EL (cell line): ENCODE measurements at places on chromosomes 3 and 15.

DNA sequence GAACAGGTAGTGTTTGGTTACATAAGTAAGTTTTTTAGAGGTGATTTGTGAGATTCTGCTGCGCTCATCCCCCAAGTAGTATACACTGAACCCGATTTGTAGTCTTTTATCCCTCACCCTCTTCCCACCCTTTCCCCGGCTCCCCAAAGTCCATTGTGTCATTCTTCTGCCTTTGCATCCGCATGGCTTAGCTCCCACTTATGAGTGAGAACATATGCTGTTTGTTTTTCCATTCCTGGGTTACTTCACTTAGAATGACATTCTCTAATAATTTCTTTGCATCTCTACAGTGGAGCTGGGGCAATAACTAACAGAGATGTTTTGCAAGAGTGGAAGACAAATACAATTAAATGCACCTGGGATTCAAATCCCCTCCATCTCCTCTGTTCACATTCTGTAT is 93.2 kb downstream of the TP63 start:
- no peak for DNase-seq

- DNase-seq: no peak
Observed at GRCh38 chr3:147354623-147355022, 51.7 kb downstream of the ZIC4 start.

DNA sequence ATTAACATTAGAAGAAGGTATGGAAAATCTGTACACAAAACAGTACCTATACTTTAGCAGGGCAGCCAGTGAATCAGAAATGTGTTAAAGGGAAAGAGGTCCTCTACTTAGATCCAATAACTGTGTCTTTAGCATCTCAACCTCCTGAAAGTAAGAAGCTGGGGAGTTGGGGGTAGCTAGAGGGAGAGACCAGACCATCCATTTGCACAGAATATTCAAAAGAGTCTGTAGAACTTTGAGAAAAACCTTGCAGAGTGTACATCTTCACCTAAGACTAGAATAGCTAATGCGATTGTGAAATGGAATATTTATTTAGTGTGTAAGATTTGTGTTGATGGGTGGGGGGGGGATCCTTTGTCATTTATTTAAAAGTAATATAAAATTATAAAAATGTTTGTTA is 124.8 kb downstream of the RBPMS2 start:
- DNase-seq: no peak

DNA sequence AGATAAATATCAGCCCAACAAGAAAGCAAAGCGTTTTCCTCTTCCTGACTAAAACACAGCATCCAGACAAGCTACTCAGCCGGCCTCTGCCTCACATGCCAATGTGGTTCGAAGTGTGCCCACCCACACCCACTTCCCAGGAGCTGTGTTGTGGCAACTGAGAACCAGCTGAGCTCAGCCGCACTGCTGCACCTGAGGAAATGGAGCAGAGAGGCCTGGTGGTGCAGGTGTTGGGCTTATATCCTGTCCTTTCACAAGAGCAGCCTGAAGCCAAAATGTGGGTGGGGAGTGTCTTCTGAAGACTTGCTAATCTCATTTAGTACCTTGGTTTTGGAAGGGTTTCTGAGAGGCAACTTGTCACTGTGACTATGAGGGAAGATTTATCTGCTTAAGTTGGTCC is 23.0 kb upstream of the RETNLB start:
- no peak for DNase-seq

- DNase-seq: peak; percentile 97
Observed at GRCh38 chr3:8482960-8483665, 18.5 kb upstream of the LMCD1 start.

DNA sequence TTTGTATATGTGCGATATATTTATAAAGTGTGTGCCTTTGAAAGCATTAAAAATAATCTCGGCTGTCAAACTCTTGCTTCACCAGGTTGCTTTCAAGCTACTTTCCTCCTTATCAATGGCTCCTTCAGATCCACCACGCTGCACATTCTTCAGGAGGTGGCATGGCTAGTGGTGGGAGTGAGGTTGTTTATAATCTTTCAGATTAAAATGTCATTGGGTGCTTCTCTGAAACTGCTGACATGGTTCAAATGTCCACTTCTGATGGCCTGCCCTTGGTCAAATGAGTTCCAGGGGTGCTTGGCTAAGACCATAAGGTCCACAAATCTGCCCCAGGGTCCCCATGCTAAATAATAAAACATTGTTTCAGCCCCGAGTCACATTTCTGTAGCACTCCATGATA is 36.7 kb downstream of the ARHGAP31 start:
- no peak for DNase-seq

DNA sequence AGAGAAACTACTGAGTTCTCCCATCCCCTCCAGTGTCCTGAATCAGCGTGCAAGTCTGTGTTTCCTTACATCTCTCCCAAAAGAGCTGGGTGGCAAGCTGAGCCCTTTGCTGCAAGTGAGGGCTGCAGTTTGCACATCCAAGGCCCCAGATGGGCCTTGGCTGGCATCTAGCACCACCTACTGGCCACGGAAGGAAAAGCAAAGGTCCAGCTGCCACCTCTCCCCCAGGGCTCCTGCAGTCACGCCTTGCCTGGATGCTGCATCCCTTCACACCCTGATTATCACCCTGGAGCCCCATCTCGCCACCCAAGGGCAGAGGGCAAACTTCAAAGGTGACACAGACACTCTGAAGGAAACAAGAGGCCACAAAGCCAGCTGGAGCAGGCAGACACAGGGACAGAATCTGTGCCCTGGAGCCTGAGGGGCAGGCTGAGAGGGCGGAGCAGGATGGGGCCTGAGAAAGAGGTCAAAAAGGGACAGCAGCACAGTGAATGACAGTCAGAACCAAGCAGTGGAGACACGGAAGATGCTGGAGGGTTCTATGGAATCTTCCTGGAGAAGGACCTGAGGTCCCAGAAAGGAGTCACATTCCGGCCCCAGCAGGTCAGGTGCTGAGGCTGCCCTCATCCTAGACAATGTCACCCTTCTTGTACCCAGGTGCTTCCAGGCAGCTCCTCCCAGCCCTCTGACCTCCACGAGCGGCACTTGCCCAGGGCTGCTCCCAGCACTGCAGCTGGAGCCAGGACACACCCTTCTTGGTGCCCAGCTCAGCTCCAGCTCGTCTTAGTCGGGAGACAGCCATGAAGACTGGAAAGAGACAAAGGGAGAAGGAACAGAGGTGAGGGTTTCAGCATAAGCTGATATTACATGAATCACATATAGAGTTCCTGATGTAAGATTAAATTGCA is 18.3 kb upstream of the NTRK3 start:
- DNase-seq: peak; percentile 55

GRCh38 chr3:123310741-123311140 is 109.0 kb downstream of the SEC22A start:
- no peak for DNase-seq

- peak; percentile 82 for DNase-seq
Observed at GRCh38 chr3:141530415-141530768, 43.6 kb downstream of the RASA2 start.

GRCh38 chr15:98914626-98915025 is 93.0 kb downstream of the PGPEP1L start:
- DNase-seq: peak; percentile 91

GRCh38 chr3:177618873-177619733 is 421.8 kb upstream of the TBL1XR1 start:
- DNase-seq: peak; percentile 60

- DNase-seq: no peak
Observed at GRCh38 chr3:40617084-40617483, 92.3 kb downstream of the ZNF621 start.

DNA sequence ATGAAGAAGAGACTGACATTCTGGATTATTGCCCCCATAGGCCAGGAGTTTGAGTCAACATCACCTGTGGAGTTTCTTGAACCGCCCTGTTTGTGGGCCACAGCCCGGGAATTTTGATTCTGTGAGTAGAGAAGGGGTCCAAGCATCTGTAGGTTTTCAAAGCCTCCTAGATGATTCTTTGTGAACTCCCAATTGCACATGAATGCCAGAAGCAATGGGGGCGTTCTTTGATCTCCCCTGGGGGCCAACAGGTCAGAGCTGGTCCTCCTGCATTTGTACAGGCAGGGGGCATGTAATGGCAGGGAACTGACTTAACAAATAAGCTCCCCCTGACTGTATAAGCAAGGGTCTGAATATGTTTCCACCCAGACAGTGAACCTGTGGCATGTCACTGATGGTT is 260.3 kb downstream of the SLCO3A1 start:
- no peak for DNase-seq

- no peak for DNase-seq
Observed at GRCh38 chr3:189921770-189922169, 198.9 kb downstream of the P3H2 start.

- DNase-seq: peak; percentile 86
Observed at GRCh38 chr3:129289201-129289921, 10.7 kb downstream of the HMCES start.

- no peak for DNase-seq
Observed at GRCh38 chr3:32245200-32245599, 6.7 kb downstream of the CMTM8 start.

DNA sequence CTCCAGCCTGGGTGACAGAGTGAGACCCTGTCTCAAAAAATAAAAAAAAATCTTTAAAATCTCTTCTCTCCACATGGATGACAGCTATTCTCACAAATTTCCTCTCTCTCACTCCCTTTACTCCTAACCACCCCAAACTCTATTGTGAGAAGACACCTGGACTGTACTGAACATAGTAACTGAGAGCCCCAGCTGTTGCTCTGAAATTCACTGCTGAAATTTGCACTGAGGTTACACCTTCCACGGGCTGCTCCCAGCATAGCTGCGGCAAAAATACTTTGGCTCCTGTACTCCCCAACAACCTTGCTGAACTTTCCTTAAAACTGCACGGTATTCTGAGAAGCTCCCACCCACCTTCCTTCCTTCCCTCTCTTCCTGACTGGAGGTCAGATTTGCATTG is 4.4 kb upstream of the PCCB start:
- no peak for DNase-seq

- no peak for DNase-seq
Observed at GRCh38 chr15:76787273-76787672, 117.9 kb downstream of the SCAPER start.

DNA sequence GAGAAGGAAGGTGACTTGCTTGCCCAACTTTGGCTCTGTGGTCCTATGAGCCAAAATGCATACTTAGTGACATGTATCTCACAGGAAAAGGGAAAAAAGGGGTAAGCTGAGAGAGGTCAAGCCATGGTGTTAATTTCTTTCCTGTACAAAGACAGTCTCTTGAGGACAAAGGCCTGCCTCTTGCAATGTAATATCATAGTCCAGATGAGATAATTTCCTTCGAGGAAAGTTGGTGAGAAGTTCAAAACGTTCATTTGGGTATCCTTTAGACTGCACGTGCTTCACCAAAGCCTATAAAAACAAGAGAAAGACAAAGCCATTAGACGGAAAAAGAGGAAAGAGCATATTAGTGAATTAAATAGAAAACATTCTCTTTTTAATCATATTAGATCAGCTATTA is 18.4 kb upstream of the TM4SF19 start:
- no peak for DNase-seq

DNA sequence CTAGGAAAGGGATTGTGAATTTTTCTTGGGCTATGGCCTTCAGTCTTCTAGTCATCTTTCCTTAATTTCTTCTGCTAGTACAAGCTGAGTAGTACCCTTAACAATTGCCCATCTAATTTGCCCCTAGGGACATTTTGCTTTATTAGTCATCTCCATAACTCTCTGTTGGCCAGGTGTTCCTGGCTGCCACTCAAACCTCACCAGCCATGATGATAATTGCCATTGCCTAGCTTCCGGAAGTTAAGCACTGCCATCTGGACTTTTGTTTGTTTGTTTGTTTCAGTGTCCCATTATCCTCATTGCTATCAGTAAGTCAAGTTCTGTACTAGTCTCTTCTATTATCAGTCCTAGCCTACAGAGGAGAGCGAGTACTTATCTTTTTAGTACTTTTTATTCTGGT is 36.6 kb upstream of the UBL7 start:
- peak; percentile 35 for DNase-seq

- no peak for DNase-seq
Observed at GRCh38 chr15:72998226-72998625, 54.0 kb upstream of the NEO1 start.

GRCh38 chr15:23854203-23854911 is 167.3 kb upstream of the NDN start:
- DNase-seq: no peak

DNA sequence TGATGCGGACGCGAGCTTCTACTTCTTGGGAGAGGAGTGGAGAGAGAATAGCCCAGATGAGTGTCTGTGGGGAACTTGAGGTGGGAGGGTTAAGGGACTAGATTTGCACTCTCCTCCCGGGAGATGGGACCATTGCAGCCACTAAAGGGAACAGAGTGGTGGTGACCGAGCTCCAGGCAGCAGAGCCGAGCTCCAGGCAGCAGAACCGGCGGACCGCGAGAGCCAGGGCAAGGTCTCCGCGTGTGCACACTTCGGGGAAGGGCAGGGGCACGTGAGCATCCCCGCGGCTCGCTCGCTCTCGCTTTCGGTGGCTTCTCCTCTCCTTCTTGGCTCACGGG is 1.1 kb downstream of the IGDCC3 start:
- no peak for DNase-seq

- DNase-seq: no peak
Observed at GRCh38 chr15:65176056-65176455, 9.1 kb downstream of the CLPX start.

DNA sequence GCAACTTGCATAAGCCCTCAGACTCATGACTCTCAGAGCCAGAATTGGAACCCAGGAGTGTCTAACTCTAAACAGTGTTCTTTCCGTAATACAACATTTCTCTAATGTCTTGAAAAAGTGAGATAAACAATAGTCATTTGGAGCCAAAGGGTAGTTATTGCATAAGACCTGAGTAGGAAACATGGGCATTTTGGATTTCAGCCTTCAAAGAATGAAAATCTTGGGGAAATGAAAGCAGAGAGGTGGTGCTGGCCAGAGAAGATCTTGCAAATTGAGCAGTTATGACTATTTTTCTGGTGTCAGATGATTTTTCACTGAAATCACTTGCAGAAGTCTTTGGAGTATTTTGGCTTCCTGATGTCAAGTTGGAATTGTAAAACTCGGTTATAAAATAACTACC is 379.4 kb downstream of the DIPK2A start:
- no peak for DNase-seq

DNA sequence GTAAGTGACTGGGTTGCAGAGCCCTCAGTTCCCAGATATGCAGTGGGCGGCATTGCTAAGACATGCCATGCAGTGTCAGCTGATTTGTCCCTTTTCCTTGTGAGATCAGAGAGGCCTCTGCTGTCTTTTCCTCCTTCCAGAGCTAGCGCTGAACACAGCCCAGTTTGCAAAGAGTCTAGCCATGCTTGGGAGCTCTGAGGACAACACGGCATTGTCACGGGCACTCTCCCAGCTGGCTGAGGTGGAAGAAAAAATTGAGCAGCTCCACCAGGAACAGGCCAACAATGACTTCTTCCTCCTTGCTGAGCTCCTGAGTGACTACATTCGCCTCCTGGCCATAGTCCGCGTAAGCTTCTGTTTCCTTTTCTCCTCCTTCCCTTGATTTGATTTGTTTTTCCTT is 20.0 kb upstream of the SNX22 start:
- DNase-seq: no peak

- DNase-seq: peak; percentile 60
Observed at GRCh38 chr3:149270180-149270579, 48.6 kb upstream of the CP start.

GRCh38 chr3:75140904-75141615 is 523.1 kb upstream of the FRG2C start:
- DNase-seq: no peak

- DNase-seq: no peak
Observed at GRCh38 chr3:44969154-44969827, 6.7 kb downstream of the ZDHHC3 start.

GRCh38 chr3:135905058-135905724 is 60.3 kb upstream of the PPP2R3A start:
- DNase-seq: peak; percentile 26

- DNase-seq: no peak
Observed at GRCh38 chr3:98259-98654, 98.3 kb upstream of the CHL1 start.
